ENCODE measurements at places on chromosomes 2 and 18. TPM values are rescaled to one million over a fixed set of nuclear protein-coding genes. Genes with fewer than 3 reads are reported as not detected.
A peak's percentile ranks its signal among the peaks of the same experiment; 100 is the strongest.

DNA sequence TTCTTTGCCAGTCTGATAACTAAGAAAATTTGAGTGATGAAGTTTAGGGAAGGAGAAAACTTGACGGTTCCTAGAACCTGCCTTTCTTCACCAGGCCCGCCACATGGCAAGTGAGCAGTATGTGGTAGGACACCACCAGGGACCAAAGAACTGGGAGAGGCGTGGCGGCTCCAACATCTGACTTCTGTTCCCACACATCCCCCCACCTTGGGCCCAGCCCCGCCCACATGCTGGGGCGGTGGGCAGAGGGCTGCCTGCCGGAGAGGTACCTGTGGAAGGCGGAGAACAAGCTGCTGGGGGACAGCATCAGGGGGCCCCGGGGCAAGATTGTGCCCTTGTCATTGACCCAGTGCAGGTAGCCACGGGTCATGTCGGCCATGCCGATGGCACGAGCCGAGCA, 75.0 kb downstream of the EMILIN2 start:
- no peak for DNase-seq
- no peaks in the 10 kb centered on the region for H3K27me3 ChIP-seq
- peaks cover 3% of the 10 kb centered on the region for H3K4me1 ChIP-seq
- H3K27ac ChIP-seq: no peak overlapping the region
- H3K4me3 ChIP-seq: no peak overlapping the region
- peaks cover 41% of the 10 kb centered on the region for H3K36me3 ChIP-seq

- H3K4me1 ChIP-seq: no peaks in the 10 kb centered on the region
- no peaks in the 10 kb centered on the region for H3K36me3 ChIP-seq
- H3K27me3 ChIP-seq: no peaks in the 10 kb centered on the region
- H3K27ac ChIP-seq: no peak overlapping the region
- DNase-seq: no peak
Observed at GRCh38 chr2:194621945-194622344, 1035.1 kb upstream of the SLC39A10 start.

- no peaks in the 10 kb centered on the region for H3K27me3 ChIP-seq
- no peak overlapping the region for H3K27ac ChIP-seq
- H3K4me3 ChIP-seq: no peak overlapping the region
- no peaks in the 10 kb centered on the region for H3K4me1 ChIP-seq
Observed at GRCh38 chr2:223779877-223780276, 57.5 kb downstream of the AP1S3 start.

GRCh38 chr2:199966976-199967375, 11.6 kb downstream of the MAIP1 start:
- H3K4me3 ChIP-seq: no peak overlapping the region
- no peak for DNase-seq
- no peaks in the 10 kb centered on the region for H3K27me3 ChIP-seq
- H3K27ac ChIP-seq: no peak overlapping the region

DNA sequence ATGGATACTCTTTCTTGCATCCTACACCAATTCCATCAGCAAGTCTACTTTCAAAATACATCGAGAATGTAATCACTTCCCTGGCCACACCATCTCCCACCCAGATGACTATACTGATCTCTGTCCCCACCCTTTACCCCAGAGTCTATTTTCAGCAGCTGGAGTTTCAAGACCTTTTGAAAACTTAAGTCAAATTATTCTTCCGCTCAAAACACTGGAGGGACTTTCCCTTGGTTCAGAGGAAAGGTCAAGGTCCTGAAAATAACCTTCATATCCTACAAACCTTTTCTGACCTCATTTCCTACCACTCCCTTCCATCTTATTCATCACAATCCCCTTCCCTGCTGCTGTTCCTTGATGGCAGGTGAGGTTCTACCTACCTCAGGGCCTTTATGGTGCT, 58.8 kb upstream of the LYPD6 start:
- no peaks in the 10 kb centered on the region for H3K27me3 ChIP-seq
- no peak overlapping the region for H3K27ac ChIP-seq
- no peaks in the 10 kb centered on the region for H3K36me3 ChIP-seq
- no peak for DNase-seq
- H3K4me3 ChIP-seq: no peak overlapping the region

DNA sequence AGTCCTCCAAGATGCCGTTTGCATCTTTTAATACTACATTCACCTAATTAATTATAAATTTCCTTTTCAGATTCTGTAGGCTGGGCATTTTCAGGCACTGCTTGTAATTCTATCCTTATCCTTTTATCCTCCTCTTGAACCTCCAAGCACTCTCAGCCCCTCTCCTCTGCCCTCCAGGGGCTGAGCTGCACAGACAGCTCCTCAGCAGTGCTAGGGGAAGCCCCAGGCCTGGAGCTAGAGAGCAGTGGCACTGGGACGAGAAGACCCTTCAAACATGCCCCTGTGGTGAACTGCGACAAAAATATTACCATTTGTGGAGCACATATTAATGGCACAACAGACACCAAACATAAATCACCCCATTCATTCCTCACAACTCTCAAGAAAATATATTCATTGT, 32.9 kb downstream of the CFAP210 start:
- H3K27ac ChIP-seq: no peak overlapping the region
- no peaks in the 10 kb centered on the region for H3K27me3 ChIP-seq
- no peak for DNase-seq
- no peaks in the 10 kb centered on the region for H3K36me3 ChIP-seq
- no peak overlapping the region for H3K4me3 ChIP-seq

- no peaks in the 10 kb centered on the region for H3K27me3 ChIP-seq
- DNase-seq: no peak
- no peaks in the 10 kb centered on the region for H3K4me1 ChIP-seq
- H3K36me3 ChIP-seq: peaks cover 28% of the 10 kb centered on the region
- H3K4me3 ChIP-seq: no peak overlapping the region
- no peak overlapping the region for H3K27ac ChIP-seq
Observed at GRCh38 chr2:151422917-151423439, 13.3 kb downstream of the RIF1 start.

- H3K27ac ChIP-seq: no peak overlapping the region
- DNase-seq: no peak
- peaks cover 2% of the 10 kb centered on the region for H3K4me1 ChIP-seq
- no peaks in the 10 kb centered on the region for H3K27me3 ChIP-seq
Observed at GRCh38 chr2:101596333-101596732, 101.2 kb upstream of the MAP4K4 start.

- peaks cover 4% of the 10 kb centered on the region for H3K4me1 ChIP-seq
Observed at GRCh38 chr18:77250501-77250925, 865 bp downstream of the GALR1 start.

GRCh38 chr2:240795454-240795853, 24.6 kb downstream of the KIF1A start:
- H3K4me1 ChIP-seq: peaks cover 12% of the 10 kb centered on the region
- no peak overlapping the region for H3K4me3 ChIP-seq
- H3K27me3 ChIP-seq: no peaks in the 10 kb centered on the region

DNA sequence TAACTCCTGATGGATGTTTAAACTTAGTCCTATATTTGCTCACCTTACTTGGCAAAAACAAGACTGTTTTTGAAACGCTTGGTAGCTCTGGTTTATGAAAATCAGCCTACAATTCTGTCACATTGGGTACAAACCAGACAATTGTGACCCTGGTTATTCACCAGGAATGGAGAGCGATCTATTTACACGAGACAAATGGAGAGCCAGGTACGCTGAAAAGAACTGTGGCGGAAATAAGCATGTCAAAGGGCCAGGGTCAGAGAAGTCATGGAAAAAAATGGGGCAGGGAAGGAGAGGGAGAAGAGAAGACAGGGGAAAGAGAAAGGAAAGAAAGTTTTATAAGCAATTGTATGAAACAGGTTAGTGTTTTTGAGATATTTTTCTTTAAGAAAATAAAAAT, 119.5 kb upstream of the ZFP36L2 start:
- no peaks in the 10 kb centered on the region for H3K36me3 ChIP-seq
- H3K27ac ChIP-seq: peak overlapping the region; percentile 60
- H3K4me3 ChIP-seq: no peak overlapping the region

DNA sequence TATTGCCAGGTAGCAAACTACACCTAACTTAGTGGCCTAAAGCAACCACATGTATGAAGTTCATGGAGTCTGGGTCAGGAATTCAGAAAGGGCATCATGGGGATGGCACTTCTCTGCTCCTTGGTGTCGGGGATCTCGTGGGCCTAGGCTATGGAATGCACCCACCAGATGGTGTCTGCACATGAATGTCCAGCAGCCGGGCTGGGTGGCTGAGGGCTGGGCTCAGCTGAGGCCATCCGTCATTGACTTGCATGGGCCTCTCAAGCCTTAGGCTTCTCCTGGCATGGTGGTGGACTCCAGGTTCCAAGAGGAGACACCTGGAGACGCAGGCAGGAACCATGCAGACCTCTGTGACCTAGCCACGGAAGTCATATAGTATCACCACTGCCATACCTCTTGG, 26.0 kb upstream of the RPL31 start:
- peaks cover 18% of the 10 kb centered on the region for H3K36me3 ChIP-seq
- no peak for DNase-seq
- H3K27ac ChIP-seq: no peak overlapping the region
- H3K4me1 ChIP-seq: peaks cover 20% of the 10 kb centered on the region

GRCh38 chr18:37289423-37289822, 276.2 kb downstream of the CELF4 start:
- no peaks in the 10 kb centered on the region for H3K36me3 ChIP-seq
- no peak overlapping the region for H3K4me3 ChIP-seq
- H3K4me1 ChIP-seq: no peaks in the 10 kb centered on the region
- DNase-seq: no peak

- H3K36me3 ChIP-seq: no peaks in the 10 kb centered on the region
- no peaks in the 10 kb centered on the region for H3K27me3 ChIP-seq
- no peak within 1 kb of the TSS for H3K4me3 ChIP-seq
- no peak for DNase-seq
- no peak within 1 kb of the TSS for H3K27ac ChIP-seq
Observed at GRCh38 chr2:232539298-232540231, at the start of gene CHRNG. Gene CHRNG, plus strand, starts transcription at chr2:232539692. Its CDS starts 56 bp downstream, at chr2:232539748.

GRCh38 chr18:68462766-68463165, 252.1 kb downstream of the TMX3 start:
- no peaks in the 10 kb centered on the region for H3K36me3 ChIP-seq
- no peak for DNase-seq

- peaks cover 7% of the 10 kb centered on the region for H3K4me1 ChIP-seq
- no peak for DNase-seq
- no peaks in the 10 kb centered on the region for H3K36me3 ChIP-seq
- H3K27me3 ChIP-seq: no peaks in the 10 kb centered on the region
- peak overlapping the region; percentile 68 for H3K27ac ChIP-seq
Observed at GRCh38 chr2:61693744-61694143, 155.6 kb upstream of the XPO1 start.

GRCh38 chr2:138107288-138107687, 143.0 kb downstream of the HNMT start:
- no peaks in the 10 kb centered on the region for H3K36me3 ChIP-seq
- H3K27ac ChIP-seq: no peak overlapping the region
- H3K27me3 ChIP-seq: no peaks in the 10 kb centered on the region
- H3K4me1 ChIP-seq: no peaks in the 10 kb centered on the region
- DNase-seq: no peak

DNA sequence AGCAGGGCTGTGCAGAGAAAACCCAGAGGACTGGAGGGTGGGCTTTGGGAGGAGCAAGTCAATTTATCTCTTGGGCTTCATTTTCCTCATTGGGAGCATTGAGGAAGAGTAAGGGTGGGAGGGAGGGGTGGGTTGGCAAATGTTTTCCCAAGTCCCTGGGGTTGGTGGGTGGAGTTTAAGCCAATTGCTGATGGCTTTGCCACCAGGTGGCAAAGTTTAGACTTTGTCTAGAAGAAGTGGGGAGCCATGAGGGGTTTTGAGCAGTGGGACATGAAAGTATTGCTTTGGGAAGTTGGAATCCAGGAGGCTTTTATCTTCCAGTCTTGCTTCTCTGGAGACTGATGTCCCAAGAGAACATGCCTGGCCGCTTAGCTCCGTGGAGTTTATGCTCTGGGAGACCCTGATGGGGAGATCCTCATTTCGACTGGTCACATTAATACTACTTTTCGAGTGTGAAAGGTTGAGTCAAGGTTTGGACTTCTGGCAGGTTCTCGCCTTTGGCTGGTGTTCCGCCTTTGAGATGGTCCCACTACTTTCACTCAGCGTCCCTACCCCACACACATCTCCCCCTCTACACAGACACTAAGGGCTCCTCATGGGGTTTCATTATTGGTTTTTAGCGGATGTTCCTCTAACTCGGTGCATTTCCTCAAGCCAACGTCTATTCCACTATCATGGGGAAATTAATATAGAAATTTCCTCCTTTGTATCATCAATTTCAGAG, 126.7 kb downstream of the PRKCE start:
- H3K4me1 ChIP-seq: no peaks in the 10 kb centered on the region
- peak overlapping the region; percentile 44 for H3K4me3 ChIP-seq

- no peaks in the 10 kb centered on the region for H3K4me1 ChIP-seq
- DNase-seq: no peak
- H3K36me3 ChIP-seq: no peaks in the 10 kb centered on the region
- H3K4me3 ChIP-seq: no peak overlapping the region
- H3K27ac ChIP-seq: no peak overlapping the region
Observed at GRCh38 chr2:43142921-43143438, 83.4 kb downstream of the ZFP36L2 start.

DNA sequence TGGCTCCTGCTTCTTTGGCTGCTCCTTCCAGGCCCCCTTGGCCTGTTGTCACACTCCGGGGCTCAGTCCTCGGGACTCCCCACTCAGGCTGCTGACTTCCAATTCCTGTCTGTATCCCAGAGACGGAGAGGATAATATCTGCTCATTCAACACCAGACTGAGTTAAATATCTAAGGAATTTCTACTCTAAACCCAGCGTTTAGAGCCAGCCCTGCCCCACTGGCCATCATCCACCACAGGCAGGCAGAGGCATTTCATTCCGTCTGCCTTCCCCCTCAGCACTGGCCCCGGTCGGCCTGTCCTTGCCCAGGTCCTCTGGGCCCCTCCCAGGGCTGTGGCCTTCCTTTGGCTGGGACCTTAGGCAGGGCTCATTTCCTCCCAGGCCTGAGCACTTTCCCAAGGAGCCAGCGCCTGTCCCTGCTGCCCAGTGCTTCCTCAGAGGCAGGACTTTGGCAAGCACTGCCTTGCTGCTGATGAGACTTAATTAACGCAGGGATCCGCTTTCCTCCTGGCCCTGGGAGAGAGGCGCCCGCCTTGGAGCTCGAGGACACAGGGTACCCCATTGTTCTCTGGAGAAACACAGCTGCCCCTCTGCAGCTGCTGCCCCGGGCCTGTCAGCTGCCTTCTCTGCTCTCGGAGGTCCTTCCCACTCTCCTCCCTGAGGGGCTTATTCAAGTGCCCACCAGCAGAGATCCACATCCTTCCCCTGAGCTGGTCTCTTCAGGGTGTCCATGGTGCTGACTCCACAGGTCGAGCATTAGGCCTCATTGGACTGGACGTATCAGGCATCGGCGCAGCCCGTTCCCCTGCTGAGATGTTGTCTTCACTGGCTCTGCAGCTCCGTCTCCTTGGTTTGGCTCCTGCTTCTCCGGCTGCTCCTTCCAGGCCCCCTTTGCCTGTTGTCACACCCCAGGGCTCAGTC, 42.8 kb downstream of the ATOH8 start:
- DNase-seq: no peak
- no peaks in the 10 kb centered on the region for H3K27me3 ChIP-seq

- H3K36me3 ChIP-seq: no peaks in the 10 kb centered on the region
Observed at GRCh38 chr2:158999458-158999857, 31.0 kb downstream of the TANC1 start.

Gene ANAPC1
- 33.6 TPM for total RNA-seq

Gene LYG2
- total RNA-seq: not detected

Gene ANKRD23
- total RNA-seq: 6.0 TPM

Gene RIF1
- total RNA-seq: 45.4 TPM

Gene DIPK1C
- total RNA-seq: not detected

Gene TEX261
- 35.9 TPM for total RNA-seq

Gene WDR54
- 6.2 TPM for total RNA-seq

Gene CD207
- total RNA-seq: not detected

Gene KCNIP3
- 12.5 TPM for total RNA-seq

Gene HAAO
- total RNA-seq: 33.7 TPM

Gene TCF23
- total RNA-seq: not detected

Gene ATP6V1B1
- total RNA-seq: 1.4 TPM
